GM23248 (cell line): ENCODE measurements at places on chromosomes 7 and 10. TPM values are rescaled to one million over a fixed set of nuclear protein-coding genes. Genes with fewer than 3 reads are reported as not detected.

DNA sequence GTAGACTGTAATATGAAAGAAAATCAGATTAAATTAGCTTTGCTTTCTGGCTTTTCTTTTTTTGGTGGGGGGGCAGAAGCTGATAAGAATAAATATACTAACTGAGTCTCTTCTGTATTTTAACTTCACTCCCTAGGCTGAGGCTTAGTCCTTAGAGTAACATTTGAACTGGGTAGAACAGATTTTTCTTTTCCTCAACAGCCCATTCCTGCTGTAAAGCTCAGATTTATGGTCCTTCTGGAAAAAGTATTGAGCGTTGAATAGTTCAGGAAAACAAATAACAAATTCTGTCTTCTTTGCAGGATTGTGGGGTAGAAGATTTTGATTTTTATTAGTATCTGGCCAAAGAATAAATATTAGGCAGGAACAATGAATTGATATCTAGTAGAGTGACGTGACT is 17.9 kb downstream of the SGPL1 start:
- no peak for DNase-seq

GRCh38 chr7:131218727-131219128 is 108.9 kb upstream of the MKLN1 start:
- no peak for DNase-seq

GRCh38 chr10:52853704-52854103 is 81.1 kb upstream of the MBL2 start:
- DNase-seq = no peak

DNA sequence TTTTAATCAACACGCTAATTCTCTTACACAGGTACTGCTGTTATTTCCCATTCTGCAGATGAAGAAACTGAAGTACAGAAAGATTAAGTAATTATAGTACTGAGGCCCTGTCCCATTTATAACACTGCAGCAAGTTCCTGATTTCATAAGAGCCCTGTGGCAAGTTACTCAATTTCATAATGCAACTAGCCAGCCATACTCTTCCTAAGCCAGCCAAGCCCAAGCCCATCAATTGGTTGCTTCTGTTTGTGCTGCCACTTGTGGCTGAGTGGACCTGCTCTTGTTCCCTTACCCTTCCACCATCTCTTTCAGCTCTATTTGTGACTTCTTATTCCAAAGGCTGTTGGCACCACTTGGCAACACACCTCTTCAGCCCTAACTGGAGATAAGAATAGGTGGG is 19.7 kb upstream of the PRPF18 start:
- peak; percentile 1 for DNase-seq

GRCh38 chr10:86758189-86759072 is 2.0 kb downstream of the BMPR1A start:
- peak; percentile 50 for DNase-seq

DNA sequence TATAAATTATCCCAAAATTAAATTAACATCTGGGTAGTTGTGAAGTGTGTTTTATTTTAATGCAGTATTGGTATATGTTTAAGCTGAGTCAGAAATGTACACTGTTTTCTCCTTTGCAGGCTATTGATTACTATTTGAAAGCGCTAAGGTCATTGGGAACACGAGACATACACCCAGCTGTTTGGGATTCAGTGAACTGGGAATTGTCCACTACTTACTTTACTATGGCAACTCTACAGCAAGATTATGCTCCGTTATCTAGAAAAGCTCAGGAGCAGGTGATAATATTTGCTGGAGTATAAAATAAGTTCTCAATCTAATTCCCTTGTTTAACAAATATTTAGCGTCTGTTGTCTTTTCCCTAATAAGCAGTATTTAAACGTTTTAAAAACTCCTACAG is 27.9 kb downstream of the EDRF1 start:
- DNase-seq = no peak

GRCh38 chr7:73556208-73557107 is 1.0 kb downstream of the BCL7B start:
- DNase-seq = peak; percentile 30

GRCh38 chr7:64882341-64883112 is 20.5 kb upstream of the ZNF273 start:
- peak; percentile 90 for DNase-seq

GRCh38 chr7:15753887-15754579 is 67.5 kb upstream of the MEOX2 start:
- peak; percentile 6 for DNase-seq

DNA sequence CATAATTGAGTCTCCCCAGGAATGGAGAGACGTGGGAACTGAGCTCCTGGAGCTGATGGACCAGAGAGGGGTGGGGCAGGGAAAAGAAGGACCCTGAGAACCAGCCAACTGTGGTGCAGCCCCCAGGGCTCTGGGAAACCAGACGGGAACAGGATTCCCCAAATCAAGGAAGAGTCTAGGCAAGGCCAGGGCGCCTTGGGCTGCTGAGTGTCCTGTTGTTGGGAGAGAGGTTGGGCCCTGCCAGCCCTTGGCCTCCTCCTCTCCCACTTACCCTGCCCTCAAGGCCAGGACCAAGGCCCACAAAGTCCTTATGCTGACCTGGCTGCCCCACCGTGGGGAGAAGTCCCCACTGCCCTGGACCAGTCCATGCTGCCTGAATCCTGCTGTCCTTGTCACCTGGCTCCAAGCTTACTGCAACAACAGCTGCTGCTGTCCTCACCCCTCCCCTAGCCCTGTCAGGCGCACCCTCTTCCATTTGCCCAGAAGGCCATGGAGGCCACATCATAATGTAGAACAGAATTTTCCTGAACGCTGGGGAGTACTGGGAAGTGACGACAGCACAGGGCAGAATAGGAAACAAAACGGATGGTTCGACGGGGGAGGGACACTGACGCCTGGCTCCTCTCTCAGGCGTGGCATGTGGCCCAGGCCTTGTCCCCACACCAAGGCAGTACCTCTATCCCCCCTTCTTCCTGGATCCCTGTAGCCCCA is 132.9 kb upstream of the ZMIZ1 start:
- no peak for DNase-seq

- no peak for DNase-seq
These were observed 500.2 kb downstream of the DNAJB6 start for GRCh38 chr7:157837047-157837446.

GRCh38 chr7:104855861-104856260 is 158.1 kb upstream of the KMT2E start:
- no peak for DNase-seq

DNA sequence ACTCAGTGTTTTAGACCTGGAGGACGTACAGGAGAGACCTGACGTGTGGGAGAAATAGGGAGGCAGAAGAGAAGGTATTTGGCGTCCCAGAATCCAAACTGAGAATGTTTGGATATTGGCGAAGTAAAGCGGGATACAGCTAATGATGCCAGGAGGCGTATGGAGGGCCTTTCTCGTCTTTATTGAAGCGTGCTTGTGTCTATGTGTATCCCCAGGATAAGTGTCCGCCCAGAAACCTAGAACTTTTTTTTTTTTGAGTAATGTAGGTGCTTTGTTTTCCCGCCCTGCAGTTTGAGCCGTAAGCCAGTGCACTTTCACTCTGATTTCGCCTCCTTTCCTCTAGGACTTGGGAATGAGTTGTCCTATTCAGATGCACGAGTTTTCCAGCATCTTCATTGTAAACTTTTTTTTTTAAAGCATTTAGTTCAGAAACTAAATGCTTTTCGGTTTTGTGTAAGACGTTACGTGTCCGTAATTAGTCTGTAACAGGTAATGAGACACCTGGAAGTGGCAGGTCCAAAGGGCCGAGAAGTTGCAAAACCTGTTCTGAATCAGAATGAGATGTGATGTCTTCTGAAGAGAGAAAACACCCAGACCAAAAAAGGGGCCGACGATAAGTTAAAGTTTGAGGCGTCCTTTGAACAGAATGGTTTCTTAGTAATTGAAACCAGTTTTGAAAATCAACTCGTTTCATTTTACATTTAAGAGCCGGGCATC is 746 bp downstream of the ARL5B start:
- peak; percentile 71 for DNase-seq

DNA sequence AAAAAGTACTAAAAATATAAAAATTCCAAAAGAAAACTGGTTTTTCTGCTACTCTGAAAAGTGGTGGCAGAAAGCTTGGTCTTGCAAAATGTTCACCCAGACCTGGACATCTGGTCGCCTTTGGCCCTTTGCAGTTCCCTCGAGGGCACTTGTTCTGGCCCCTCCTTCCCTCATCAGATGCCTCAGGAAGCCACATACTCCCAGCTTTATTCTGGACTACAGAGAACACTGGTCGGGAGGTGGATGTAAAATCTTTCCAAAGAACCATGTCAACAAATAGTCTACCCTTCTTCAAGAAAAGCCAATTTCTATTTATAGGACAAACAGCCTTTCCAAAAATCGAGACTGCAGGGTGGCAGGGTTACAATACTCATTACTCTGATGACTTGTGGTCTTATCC is 726.1 kb downstream of the TNS3 start:
- no peak for DNase-seq

GRCh38 chr10:133028158-133028557 is 59.6 kb upstream of the ADGRA1 start:
- DNase-seq = no peak

GRCh38 chr7:18027628-18028027 is at the start of gene PRPS1L1:
PRPS1L1 (minus strand) TSS chr7:18027846.
- no peak for DNase-seq

- DNase-seq = no peak
These were observed 192.3 kb upstream of the AOAH start for GRCh38 chr7:36916619-36917018.

- DNase-seq = no peak
These were observed 1.6 kb downstream of the RASSF4 start for GRCh38 chr10:44961230-44961571.

DNA sequence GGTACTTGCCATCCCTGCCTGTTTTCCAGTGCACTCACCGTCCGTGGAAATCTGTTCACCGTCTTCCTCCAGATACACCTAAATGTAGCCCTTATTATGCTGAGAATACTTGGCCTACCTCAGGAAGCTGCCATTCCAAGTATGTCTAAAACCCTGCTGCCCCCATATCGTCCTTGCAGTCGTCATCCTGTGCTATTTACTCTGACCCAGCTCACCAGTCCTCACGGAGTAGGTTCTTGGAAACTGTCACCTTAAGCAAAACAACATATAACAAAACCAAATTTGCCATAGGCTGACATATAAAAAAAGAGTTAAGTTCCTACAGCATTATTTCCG is 880 bp upstream of the PIP4K2A start:
- DNase-seq = no peak

DNA sequence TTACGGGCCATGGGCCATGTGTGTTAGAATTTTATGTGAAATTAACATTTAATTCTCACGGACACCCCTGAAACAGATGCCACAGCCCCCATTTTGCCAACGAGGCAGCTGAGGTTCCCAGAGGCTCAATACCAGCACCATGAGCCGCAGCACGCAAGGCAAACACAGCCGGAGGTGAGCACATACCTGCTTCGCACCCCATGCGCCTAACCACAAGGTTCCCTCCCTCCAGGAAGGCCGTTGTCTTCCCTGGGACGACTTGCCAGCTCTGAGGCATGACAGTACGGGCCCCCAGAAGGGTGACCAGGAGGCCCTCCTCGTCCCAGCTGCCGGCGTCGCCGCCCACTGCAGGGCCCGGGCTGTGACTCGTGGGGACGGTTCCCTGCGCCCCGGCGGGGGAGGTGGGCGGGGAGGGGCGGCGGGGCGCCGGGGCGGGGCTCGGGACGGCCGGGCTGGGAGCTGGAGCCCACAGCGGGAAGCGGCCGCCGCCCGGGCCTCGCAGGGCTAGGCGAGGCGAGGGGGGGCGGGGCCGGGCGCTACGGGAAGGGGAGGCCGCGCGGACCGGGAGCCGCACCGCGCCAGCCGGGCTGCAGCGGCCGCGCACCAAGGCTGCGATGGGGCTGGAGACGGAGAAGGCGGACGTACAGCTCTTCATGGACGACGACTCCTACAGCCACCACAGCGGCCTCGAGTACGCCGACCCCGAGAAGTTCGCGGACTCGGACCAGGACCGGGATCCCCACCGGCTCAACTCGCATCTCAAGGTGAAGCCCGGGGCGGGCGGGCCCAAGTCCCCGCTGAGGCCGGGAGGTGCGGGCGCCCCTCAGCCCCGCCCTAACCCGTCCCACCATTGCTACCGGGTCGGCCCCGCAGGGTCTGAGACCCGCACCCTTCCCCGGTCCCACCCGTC is at the start of gene CAV2:
Gene CAV2 (plus strand): TSS at position 571 of the 910 bp plus-strand sequence. CDS start 44 bp downstream, at position 615.
- peak; percentile 85 for DNase-seq

Gene IQUB
- 0.13 TPM in 1 of 2 replicates, not detected in the other for total RNA-seq

Gene SFRP5
- total RNA-seq = not detected in 2 replicates

Gene ZNRF2
- 4.4 and 6.5 TPM in 2 replicates for total RNA-seq

Gene STEAP1B
- total RNA-seq = 31.6 and 45.1 TPM in 2 replicates

Gene MMD2
- not detected in 2 replicates for total RNA-seq

Gene CALHM3
- not detected in 2 replicates for total RNA-seq

Gene LRRC18
- not detected in 2 replicates for total RNA-seq

Gene REEP3
- total RNA-seq = 72.1 and 76.6 TPM in 2 replicates

Gene AGMO
- not detected in 2 replicates for total RNA-seq

Gene EPHB6
- 0.11 and 0.13 TPM in 2 replicates for total RNA-seq
